AG08396 (cell line): ENCODE measurements at places on chromosomes 11 and 22.

- no peak for DNase-seq
Measured at GRCh38 chr11:47248304-47248663, 330 bp downstream of the ACP2 start.

DNA sequence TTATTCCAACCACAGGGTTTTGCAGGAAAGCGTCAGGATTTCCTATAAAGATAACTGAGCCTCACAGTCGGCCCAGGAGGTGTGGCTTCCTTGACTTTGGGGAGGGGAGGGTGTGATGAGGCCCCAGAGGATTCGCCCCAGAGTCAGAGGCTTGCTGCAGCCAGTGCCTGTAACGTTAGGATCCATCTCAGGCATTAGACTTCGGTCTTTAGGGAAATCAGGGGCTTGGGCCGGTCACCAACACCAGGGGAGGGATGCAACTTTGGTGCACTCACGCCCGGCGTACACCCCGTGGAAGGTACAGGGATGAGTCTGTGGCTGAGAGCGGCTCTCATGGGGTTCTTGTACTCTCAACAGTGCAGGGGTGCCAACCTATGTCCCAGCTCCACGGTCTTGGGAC is 5.7 kb upstream of the ANO1 start:
- no peak for DNase-seq

DNA sequence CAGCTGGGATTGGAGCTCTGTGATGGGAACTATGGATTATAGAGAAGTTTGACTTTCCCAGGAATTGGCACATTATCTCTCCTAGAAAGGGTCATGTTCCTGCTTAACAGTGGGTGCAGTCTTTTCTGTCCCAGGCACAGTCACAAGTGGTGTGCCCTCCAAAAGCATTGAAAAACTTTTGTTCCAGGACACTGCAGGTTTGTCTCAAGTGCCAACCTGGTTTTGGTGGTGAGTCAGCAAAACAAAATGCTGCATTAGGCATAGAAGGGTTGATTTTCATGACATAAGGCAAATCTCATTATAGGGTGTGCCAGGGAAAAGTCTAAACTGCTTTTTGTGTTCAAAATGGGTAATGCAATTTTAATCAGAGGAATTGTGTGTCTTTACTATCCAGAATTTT is 4.9 kb downstream of the HTATIP2 start:
- DNase-seq = no peak

GRCh38 chr22:29260601-29261315 is 7.0 kb downstream of the RHBDD3 start:
- DNase-seq = no peak

DNA sequence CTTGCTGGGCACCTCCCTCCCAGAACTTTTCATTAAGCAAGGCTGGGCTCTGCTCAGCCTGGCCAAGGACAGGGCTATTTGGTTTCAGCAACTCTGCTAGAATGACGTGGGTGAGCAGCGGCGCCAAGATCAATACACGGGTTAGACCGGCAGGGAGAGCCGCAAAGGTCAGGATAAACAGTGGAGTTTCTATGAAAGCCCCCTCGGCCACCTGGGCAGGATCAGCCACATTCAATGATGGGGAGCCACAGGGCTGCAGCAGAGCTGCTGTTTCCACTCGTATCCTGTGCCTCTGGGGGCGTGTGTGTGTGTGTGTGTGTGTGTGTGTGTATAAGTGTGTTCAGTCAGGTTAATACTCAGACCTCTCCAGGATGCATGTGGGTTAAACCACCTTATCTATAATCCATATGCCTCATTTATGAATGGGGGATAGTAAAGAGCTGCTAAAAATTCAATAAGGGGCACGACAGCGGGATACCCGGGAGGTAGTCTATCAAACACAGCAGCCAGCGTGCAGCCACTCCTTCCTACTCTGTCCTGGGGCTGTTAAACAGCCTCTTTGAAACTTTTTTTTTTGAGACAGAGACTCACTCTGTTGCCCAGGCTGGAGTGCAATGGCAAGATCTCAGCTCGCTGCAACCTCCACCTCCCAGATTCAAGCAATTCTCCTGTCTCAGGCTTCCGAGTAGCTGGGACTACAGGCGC is 34.8 kb downstream of the MYH9 start:
- DNase-seq = no peak

GRCh38 chr11:79413268-79413667 is 27.6 kb downstream of the TENM4 start:
- DNase-seq = peak; percentile 89

DNA sequence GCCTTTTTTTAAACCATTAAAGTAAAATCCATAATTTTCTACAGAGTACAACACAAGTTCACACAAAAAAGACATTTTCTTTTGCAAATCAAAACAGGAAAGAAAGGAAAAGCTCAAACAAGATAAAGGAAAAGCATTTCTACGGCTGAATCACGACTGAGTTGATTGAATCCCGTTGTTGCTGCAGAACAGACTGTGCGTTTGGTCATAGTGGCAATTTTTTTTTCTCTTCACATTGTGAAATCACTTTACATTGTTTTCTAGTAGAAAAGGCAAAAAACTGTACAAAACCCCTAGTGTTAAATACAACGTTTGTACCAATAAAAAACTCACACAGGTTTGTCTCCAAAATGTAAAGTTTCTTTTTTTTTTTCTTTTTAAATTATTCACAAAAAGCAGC is 17.3 kb upstream of the RAPSN start:
- no peak for DNase-seq

GRCh38 chr22:39928536-39929520 is 27.9 kb downstream of the GRAP2 start:
- DNase-seq = no peak

GRCh38 chr11:95232666-95233065 is 1.7 kb upstream of the SESN3 start:
- no peak for DNase-seq

DNA sequence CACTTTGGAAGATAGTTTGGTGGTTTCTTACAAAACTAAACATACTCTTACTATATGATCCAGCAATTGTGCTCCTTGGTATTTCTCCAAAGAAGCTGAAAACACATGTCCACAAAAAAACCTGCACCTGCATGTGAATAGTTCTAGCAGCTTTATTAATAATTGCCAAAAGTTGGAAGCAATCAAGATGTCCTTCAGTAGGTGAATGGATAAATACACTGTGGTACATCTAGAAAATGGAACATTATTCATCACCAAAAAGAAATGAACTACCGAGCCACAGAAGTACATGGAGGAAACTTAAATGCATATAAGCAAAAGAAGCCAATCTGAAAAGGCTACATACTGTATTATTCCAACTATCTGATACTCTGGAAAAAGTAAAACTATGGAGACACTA is 569.1 kb upstream of the CCDC90B start:
- DNase-seq = no peak

- DNase-seq = no peak
Measured at GRCh38 chr11:95697614-95698408, 91.8 kb downstream of the FAM76B start.

DNA sequence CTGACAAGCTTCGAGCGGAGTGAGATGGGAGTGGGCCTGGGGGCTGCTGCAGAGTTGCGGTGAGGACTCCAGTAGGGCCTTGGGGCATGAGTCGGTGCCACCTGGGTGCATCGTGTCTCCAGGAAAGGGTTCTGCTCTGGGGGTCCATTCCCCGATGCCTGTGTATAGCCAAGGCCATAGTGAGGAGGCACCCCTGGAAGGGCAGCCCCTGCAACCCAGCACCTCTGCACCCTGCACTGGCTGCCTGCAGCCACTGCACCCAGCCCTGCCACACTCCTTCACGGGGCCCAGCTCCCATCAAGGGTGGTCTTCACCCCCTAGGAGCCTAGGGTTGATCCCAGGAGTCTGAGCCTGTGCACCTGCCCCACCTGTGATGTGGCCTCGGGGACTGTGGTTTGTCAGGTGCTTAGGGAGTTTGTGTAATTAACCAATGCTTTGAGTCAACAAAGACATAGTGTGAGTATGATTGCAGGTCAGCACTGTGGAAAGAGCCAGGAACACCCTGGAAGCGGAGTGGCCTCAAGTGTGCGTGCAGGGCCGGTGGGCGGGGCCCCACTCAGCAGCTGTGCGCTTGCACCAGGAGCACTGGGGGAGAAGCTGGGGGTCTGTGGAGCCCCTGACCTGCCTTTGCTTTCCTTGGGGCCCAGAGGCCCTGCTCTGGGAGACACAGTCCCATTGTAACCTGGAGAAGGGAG is 1299.3 kb downstream of the BRD1 start:
- DNase-seq = no peak

- DNase-seq = no peak
Measured at GRCh38 chr11:1305501-1306056, 3.9 kb downstream of the TOLLIP start.

GRCh38 chr11:61023086-61023965 is 51.8 kb downstream of the CD6 start:
- no peak for DNase-seq

GRCh38 chr11:129828301-129828836 is 12.7 kb downstream of the TMEM45B start:
- no peak for DNase-seq

- DNase-seq = no peak
Measured at GRCh38 chr11:62398011-62398994, 20.5 kb upstream of the SCGB1A1 start.

GRCh38 chr11:34558673-34559072 is 45.1 kb upstream of the ELF5 start:
- no peak for DNase-seq

DNA sequence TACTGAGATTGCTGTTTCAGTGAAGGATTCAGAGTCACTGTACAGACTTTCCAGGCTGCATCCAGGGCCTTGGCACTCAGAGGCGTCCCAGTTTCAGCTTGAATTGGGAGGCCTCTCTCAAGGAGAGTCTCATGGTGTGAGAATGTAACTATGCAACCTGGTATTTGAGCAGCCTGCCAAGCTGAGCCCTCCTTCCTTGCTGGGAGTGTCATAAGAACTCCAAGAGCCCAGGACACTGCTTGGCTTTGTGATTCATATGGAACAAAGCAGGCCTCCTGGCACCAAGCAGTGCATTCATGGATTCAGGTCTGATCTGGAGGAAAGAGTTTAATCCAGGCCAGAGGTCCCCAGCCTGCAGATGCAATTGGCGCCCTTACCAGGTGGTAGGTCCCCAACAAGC is 171.7 kb downstream of the DBX1 start:
- peak; percentile 76 for DNase-seq

GRCh38 chr11:7677071-7677470 is 3.8 kb upstream of the CYB5R2 start:
- DNase-seq = no peak

GRCh38 chr11:95778699-95779098 is 10.9 kb downstream of the FAM76B start:
- DNase-seq = no peak

- DNase-seq = no peak
Measured at GRCh38 chr22:42957958-42958357, 57.0 kb downstream of the PACSIN2 start.

DNA sequence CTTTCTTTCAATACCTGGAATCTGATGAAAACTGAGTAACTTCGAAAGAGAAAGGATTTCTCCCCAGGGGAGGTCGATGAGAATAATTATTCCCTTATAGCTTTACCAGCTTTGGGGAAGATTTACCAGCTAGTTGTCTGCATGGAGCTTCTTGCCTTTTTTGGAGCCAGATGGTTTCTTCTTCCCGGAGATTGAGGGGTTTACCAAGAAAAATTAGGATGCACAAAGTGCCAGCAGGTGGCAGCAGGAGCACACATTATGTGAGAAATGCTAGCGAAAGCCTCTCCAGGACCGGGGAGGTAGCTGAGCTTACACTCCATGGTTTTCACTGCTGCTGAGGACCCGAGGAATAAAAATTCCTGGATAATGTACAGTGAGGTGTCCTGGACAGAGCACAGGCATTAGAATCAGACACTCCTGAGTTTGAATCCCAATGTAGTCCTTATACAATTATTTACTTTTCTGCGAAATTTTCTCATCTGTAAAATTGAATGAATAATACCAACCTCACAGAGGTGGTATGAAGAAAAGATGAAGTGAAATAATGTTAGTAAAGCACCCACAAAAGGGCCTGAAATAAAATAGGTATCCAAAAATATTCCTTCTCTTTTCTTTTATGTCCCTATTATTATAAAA is 46.0 kb upstream of the PARVA start:
- DNase-seq = peak; percentile 71

GRCh38 chr11:78783846-78784245 is 209.2 kb upstream of the NARS2 start:
- no peak for DNase-seq

- DNase-seq = no peak
Measured at GRCh38 chr11:129709801-129710398, 105.7 kb upstream of the TMEM45B start.

DNA sequence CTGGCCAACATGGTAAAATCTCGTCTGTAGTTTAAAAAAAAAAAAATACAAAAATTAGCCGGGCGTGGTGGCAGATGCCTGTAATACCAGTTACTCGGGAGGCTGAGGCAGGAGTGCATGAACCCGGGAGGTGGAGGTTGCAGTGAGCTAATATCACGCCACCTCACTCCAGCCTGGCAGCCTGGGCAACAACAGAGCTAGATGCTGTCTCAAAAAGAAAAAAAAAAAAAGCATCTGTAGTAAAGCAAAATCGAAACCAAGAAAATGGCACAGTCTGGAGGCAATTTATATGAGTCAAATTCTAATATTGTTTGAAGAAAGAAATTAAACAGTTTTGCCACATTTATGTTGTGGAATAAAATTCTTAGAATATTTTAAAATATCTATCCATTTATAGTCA is 365.0 kb upstream of the CHORDC1 start:
- DNase-seq = no peak

GRCh38 chr11:62026739-62027370 is 59.4 kb upstream of the FTH1 start:
- no peak for DNase-seq
